GOT3 (cell line): ENCODE measurements at places on chromosomes 1 and 21.
A peak's percentile ranks its signal among the peaks of the same experiment; 100 is the strongest.

DNA sequence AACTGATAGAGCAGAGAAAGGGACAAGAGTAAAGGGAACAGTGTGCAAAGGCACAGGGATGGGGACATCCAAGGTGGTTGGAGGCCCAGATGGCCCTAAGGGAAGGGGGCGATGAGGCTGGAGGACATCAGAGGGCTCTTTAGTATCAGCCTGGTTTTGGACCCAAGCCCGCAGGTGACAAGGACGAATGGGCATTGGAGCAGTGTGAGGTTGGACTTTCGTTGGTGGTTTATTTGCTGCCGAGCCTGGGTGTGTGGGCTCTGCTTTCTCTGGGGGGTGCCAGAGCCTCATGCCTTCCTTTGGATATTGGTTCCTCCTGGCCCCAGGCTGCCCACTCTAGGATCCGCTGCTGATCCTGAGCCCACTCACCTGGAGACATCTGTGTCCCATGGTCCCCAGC is 12.1 kb downstream of the FOXO6 start:
- DNase-seq, result no peak

DNA sequence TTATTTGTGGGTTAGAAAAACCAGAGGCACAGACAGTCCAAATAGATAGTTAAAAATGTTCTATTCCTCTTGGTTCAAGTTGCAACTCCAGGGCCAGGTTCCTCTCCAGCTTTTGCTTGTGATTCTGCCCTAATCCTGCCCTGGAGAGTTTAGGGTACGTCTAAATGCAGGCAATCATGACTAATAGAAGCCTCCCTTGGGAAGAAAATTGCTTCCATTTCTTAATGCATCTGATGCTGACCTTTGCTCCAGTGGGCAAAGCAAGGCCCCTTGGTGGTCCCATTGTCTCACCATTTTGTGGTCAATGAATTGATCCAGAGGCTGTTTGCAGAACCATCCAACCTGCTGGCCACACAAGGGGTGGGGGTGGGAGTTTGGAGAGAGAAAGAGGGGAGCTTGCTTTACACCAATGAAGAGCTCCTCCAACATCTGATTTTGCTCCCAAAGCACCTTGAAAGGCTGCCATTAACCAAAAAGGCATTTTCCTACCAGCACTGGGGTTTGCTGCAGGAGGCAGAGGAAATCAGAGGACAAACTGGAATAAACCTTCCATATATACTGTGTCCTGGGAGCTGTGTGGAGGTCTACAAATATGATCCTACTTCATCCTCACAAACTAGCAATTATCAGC is 31.3 kb downstream of the C8B start:
- DNase-seq, result no peak

GRCh38 chr1:245434280-245434679 is 279.5 kb downstream of the KIF26B start:
- DNase-seq, result no peak

DNA sequence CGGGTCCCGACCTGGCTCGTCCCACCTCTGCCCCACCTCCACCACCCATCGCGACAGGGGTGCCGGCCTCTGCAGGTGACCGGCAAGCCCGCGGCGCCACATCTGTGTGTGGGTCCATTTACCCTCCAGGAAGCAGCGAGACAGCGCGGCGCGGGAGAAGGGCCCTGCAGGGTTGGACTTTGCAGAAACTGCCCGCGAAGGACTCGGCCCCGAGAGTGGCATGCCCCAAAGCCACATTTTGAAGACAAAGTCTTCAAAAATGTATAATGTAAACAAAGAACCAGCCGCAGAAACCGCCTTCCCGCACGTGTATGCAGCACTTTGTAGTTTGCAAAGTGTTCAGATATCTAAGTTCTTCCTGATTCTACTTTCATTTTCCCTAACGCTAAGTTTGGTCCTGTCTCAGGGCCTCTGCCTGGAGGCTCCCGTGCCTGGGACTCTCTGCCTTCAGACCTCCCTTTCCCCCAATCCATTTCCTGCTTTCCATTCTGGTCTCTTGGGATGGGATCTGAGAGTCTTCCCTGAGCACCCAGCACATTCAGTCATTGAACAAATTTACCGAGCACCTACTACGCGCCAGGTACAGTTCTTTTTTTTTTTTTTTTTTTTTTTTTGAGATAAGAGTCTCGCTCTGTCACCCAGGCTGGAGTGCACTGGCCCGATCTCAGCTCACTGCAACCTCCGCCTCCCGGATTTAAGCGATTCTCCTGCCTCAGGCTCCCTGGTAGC is 524 bp upstream of the TMCO4 start:
- DNase-seq, result peak; percentile 29

GRCh38 chr21:25385911-25386474 is 221.3 kb downstream of the MRPL39 start:
- DNase-seq, result no peak

GRCh38 chr21:24941316-24942185 is 665.7 kb downstream of the MRPL39 start:
- no peak for DNase-seq

GRCh38 chr1:43246466-43247213 is 23.1 kb upstream of the TMEM125 start:
- no peak for DNase-seq

GRCh38 chr1:232368821-232369321 is 261.1 kb downstream of the SIPA1L2 start:
- no peak for DNase-seq

GRCh38 chr1:209628618-209629299 is 23.5 kb downstream of the LAMB3 start:
- DNase-seq, result no peak

- DNase-seq, result no peak
These were observed 356.1 kb downstream of the LMO4 start for GRCh38 chr1:87684713-87685205.

- DNase-seq, result no peak
These were observed 7.5 kb downstream of the DDR2 start for GRCh38 chr1:162639718-162640117.

- DNase-seq, result no peak
These were observed 3.2 kb downstream of the MTHFR start for GRCh38 chr1:11802616-11802972.

DNA sequence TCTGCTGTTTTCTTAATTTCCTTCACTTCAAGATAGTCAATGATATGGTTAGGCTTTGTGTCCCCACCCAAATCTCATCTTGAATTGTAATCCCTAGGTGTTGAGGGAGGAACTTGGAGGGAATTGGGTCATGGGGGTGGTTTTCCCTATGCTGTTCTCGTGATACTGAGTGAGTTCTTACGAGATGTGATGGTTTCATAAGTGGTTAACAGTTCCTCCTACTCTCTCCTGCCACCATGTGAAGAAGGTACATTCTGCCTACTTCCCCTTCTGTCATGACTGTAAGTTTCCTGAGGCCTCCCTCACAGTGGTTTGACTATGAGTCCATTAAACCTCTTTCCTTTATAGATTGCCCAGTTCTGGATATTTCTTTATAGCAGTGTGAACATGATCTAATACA is 74.0 kb upstream of the SAMSN1 start:
- DNase-seq, result no peak

- no peak for DNase-seq
These were observed 178.0 kb downstream of the PRDM2 start for GRCh38 chr1:13878021-13878420.

- no peak for DNase-seq
These were observed 10.0 kb upstream of the FCMR start for GRCh38 chr1:206931709-206932108.

GRCh38 chr1:33634806-33635205 is 162.4 kb downstream of the ZSCAN20 start:
- DNase-seq, result no peak

DNA sequence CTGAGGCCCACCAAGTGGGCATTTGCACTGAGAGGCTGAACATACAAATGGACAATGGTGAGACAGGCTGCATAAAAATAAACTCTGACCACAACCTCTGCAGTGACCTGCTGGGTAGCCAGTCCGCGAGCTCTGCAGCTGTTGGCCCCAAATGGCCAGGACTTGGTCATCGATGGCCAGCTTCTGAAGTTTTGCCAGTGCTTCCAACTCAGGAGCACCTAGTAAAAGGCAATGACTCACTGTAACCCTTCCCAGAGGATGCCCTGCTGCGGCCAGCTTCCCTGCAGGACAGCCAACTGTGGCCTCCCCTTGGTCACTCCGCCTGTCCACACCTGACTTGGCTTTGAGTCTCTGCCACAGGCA is 185.4 kb downstream of the DYRK1A start:
- no peak for DNase-seq

GRCh38 chr1:24553931-24554330 is 2.0 kb upstream of the NCMAP start:
- no peak for DNase-seq

DNA sequence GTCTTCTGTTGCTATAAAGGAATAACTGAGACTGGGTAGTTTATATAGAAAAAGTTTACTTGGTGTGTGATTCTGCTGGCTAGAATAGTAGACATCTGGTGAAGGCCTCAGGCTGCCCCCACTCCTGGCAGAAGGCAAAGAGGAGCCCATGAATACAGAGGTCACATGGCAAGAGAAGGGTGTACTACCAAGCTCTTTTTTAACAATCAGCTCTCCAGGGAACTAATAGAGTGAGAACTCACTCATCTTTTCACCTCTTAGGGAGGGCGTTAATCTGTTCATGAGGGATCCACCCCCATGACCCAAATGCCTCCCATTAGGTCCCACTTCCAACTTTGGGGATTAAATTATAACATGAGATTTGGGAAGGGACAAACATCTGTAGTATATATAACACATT is 9.3 kb downstream of the DTL start:
- no peak for DNase-seq

DNA sequence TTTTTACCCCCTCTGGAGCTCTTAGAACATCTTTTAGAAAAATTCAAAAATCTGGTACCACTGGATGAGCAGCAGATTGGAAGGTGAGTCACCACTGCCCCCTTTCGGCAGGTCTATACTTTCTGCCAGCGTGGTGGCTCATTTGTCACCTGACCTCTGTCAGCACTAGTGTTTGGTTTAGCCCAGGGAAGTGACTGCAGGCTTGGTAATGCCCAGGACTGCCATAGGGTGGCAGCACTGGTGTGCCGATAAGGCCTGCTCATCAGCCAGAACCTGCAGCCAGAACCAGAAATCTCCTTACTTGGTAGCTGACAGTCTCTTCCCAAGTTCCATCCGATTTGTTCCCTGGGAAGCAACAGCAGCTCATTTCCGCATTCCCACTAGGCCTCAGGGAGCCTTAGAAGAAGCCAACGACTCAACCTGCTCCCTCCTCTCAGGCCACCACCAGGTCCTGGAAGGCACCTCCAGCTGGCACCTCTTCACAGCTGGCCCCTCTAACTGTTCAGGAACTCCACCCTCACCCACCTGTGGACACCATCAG is 6.8 kb downstream of the SMIM12 start:
- DNase-seq, result peak; percentile 21

DNA sequence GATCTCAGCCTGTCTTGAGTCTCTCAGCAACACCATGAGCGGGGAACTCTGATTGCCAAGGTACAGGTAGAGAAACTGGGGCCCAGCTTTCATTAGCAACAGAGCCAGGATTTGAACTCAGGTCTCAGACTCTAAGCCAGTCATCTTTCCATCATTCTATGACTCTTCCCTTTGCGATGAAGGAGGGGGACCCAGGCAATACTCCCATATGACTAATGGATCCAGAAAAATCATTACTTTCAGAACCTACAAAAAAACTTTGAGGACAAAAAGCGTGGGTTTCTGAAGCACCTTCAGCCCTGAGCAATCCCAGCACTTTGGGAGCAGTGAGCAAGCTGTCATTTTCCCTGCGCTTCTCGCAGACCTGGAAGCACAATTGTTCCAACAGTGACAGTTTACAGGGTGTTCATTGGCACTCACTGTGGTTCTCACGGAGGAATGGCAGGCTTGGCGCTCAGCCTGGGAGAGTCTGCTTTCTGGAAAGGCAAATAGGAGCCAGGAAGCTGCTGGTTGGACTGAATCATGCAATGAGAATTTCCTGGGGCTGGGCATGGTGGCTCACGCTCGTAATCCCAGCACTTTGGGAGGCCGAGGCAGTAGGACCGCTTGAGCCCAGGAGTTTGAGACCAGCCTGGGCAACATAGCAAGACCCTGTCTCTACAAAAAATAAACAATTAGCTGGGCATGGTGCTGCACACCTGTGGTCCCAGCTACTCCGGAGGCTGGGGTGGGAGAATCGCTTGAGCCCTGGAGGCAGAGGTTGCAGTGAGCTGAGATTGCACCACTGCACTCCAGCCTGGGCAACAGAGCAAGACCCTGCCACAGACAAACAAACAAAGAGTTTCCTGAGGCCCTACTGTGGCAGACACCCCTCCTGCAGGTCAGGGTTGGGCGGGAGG is 40.1 kb downstream of the SLC2A7 start:
- peak; percentile 45 for DNase-seq

DNA sequence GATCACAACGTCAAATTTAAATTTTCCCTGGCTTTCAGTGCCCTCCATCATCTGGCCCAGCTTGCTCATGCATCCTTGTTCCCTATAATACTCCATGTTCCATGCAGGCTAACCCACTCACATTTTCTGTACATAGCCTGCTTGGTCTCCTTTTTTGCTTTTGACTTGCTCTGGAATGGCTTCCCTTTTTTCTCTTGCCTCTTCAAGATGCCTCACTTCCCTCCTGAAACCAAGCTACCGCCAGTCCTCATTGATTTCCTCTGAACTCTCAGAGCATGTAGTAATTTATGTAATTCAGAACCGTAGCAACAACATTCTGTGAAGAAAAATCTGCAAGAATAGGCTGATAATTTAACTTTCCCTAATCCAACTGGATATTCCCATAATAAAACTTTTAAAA is 10.3 kb downstream of the CAP1 start:
- DNase-seq, result no peak

GRCh38 chr1:176745945-176746344 is 283.0 kb downstream of the PAPPA2 start:
- no peak for DNase-seq

DNA sequence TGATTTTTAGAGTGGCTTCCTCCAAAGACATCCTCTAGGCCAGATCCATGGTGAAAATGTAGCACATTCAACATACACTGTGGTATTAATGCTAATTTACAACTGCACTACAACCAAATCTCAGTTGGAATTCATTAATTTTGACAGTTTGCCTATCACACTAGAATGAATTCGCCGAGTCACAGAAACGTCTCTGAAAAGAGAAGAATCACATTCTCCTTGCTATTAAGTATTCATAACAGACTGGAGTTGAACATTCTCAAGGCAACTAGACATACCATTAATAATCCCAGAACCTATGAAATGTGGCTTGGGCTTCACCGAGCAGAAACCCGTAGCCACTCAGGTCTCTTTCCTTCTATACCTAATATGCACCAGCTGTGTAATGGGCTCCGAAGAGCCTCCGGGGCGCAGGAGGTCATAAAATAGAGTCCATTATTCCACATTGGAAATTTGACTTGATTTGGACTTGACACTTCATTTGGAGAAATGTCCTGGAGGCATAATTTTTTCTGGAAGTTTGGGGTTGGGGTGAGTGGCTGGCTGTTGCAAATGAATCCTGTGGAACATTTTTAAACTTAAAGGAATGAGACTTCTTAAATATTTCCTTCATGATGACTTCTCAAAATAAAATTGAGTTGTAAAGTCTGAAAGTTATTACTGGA is 117.1 kb downstream of the DSCAM start:
- no peak for DNase-seq
